Tibial artery (tissue), 4 donors: ENCODE measurements at places on chromosomes 5 and 9.

DNA sequence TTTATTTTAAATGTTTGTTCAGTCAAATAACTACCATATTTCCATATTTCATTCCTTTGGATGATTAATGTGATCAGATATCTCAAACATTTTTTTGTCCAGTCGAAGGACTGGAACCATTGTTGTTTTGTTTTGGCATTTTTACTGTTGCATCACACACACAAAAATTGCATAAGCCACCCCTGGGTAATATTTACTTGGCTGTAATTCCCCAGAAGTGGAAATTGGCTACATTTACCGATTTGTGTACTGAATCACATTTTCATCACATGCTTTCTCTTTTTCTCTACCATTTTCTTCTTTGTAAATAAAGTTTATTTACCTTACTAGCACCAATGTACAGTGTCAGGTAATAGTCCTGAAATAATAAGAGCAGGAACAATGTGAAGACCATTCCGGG lies 1729.7 kb upstream of the WWC1 start:
- no peak overlapping the region for H3K27ac ChIP-seq
- no peaks in the 10 kb centered on the region for H3K36me3 ChIP-seq
- H3K4me1 ChIP-seq: no peaks in the 10 kb centered on the region

DNA sequence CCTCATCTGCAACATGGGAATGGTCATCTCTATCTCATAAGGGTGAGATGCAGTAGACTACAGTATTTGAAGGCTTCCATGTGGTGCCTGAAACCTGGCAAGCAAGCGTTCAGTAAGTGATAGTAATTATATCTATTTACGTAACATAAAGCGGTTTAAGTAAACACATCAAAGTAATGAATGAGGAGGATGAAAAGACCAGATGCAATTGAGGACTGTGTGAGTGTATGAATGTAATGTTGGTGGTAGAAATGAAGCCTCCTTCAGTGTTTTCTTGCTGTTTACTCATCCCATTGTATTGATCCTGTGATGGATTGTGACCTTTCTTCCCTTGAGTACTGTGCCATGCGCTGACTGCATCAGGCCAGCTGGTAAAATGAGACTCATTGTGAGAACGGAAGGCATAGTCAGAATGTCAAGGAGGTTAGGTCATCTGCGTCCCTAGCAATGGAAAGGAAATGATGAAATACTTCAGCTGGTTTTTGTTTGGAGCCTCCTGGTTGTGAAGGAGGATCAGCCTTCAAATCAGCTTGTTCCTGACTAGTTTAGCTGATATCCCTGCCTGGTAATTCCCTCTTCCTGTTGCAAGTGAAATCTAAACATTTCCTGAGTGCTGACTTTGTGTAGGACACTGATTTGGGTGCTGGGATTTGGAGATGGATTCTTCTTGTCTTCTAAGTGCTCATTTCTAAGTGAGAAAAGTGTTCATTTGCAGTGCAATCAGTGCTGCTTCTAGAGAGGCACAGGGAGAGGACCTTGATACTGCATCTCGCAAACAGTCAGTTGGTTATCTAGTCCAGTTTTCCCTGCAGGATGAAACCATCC lies 35.6 kb downstream of the TNFSF8 start:
- H3K4me1 ChIP-seq: no peaks in the 10 kb centered on the region
- no peaks in the 10 kb centered on the region for H3K36me3 ChIP-seq
- H3K27me3 ChIP-seq: no peaks in the 10 kb centered on the region
- no peak overlapping the region for H3K4me3 ChIP-seq

DNA sequence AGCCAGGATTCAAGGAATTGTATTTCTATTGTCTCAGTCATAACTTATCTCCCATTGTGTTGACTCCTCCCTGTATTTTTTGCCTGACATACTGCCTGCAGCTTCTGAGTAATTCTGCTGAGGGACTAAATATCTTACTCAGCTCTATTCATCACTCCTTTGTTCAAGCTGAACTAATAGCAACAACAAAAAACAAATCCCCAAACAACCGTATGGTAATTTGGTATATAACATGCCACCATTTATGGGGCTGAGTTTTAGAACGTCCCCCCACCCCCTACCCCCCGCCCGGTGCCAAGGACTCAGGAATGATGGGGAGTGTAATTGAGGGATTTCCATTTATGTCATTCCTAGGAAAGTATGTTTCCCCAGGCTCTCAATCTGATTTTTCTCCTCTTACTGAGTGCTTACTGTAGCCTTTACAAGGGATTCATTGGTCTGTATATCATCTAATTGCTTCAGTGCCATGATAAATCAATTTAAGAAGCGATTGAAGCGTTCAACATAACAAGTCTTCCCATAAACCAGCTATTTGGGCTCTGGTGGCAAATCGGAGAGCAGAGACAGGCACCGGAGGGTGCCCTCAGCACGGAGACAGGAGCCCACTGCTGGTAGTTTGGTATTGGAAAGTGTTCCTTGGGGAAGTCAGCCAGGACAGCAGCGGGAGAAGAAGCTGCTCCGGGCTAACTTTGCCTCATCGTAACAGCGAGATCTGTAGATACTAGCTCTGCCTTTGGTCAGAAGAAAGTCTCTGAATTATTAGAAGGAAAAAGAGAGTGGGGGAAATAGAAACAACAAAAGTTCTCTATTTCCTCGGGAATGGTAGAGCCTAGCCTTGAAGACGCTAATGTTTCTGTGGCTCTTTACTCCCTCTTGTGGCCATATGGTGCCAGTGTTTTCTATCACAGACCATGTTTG lies 40.7 kb upstream of the HSD17B4 start:
- peak overlapping the region; percentile 48 for H3K4me3 ChIP-seq
- no peaks in the 10 kb centered on the region for H3K27me3 ChIP-seq
- DNase-seq: peak; percentile 52
- H3K27ac ChIP-seq: peak overlapping the region; percentile 77

GRCh38 chr5:159732220-159732619 lies 184.1 kb upstream of the ADRA1B start:
- no peaks in the 10 kb centered on the region for H3K36me3 ChIP-seq
- H3K4me3 ChIP-seq: no peak overlapping the region
- H3K27me3 ChIP-seq: no peaks in the 10 kb centered on the region
- DNase-seq: no peak
- H3K4me1 ChIP-seq: peaks cover 11% of the 10 kb centered on the region
- H3K27ac ChIP-seq: no peak overlapping the region

DNA sequence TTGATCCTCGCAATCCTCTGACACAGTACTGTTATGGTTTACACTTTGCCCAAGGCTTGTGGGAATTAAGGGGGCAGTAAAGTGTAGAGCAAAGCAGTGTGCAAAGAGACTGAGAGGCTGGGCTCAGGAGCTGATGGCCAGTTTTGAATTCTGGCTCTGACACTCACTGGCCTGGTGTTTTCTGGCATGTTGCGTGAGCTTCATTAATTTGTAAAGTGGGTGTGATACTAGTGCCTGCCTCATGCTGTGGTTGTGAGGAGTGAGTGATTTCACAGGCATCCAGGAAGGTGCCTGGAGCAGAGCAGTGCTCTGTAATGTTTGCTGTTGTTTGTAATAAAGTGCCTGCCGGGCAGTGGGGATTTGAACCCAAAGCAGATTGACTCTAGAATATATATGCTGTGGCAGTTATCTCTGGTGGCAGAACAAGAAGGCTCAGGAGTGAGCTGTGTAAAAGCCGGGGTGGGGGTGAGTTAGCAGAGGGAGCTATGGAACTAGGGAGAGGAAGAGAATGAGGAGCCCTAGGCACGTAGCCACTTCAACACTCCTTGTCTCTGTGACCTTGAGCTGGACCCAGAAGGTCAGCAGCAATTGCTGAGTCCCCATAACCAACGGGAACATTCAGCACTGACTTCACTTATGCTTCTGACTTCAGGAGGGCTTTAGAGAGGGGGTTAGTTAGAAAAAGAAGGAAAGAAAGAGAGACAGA lies 108.5 kb downstream of the DOCK2 start:
- no peaks in the 10 kb centered on the region for H3K27me3 ChIP-seq
- no peaks in the 10 kb centered on the region for H3K36me3 ChIP-seq
- H3K27ac ChIP-seq: no peak overlapping the region
- no peak overlapping the region for H3K4me3 ChIP-seq
- no peaks in the 10 kb centered on the region for H3K4me1 ChIP-seq
- DNase-seq: no peak

- peaks cover 2% of the 10 kb centered on the region for H3K36me3 ChIP-seq
- no peak for DNase-seq
- no peaks in the 10 kb centered on the region for H3K27me3 ChIP-seq
- no peak overlapping the region for H3K4me3 ChIP-seq
- peak overlapping the region; percentile 69 for H3K27ac ChIP-seq
Observed at GRCh38 chr9:94950579-94951323, 224.3 kb downstream of the AOPEP start.

DNA sequence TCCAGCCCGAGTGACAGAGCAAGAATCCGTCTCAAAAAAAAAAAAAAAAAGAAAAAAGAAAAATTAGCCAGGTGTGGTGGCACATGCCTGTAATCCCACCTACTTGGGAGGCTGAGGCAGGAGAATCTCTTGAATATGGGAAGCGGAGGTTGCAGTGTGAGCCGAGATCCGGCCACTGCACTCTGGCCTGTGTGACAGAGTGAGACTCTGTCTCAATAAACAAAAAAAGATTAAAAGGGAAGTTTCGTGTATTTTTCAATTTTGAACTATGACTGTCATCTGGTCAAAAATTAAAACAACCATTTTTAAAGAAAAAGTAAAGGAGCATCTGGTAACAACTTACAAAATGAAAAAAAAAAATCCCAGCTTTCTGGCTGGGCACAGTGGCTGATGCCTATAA lies 36.3 kb upstream of the PLIN2 start:
- no peak overlapping the region for H3K27ac ChIP-seq
- H3K36me3 ChIP-seq: no peaks in the 10 kb centered on the region
- no peaks in the 10 kb centered on the region for H3K4me1 ChIP-seq
- no peak for DNase-seq
- H3K4me3 ChIP-seq: no peak overlapping the region

- no peaks in the 10 kb centered on the region for H3K4me1 ChIP-seq
- H3K36me3 ChIP-seq: no peaks in the 10 kb centered on the region
- H3K27ac ChIP-seq: no peak overlapping the region
- no peak for DNase-seq
Observed at GRCh38 chr5:171978519-171978918, 27.9 kb downstream of the FBXW11 start.

GRCh38 chr5:4580772-4581171 lies 559.4 kb upstream of the ADAMTS16 start:
- H3K4me1 ChIP-seq: no peaks in the 10 kb centered on the region
- H3K27me3 ChIP-seq: no peaks in the 10 kb centered on the region
- no peak overlapping the region for H3K27ac ChIP-seq
- no peak for DNase-seq
- H3K36me3 ChIP-seq: no peaks in the 10 kb centered on the region

GRCh38 chr5:149817539-149818060 lies 87.5 kb downstream of the PPARGC1B start:
- DNase-seq: no peak
- H3K36me3 ChIP-seq: no peaks in the 10 kb centered on the region
- H3K4me3 ChIP-seq: no peak overlapping the region
- no peaks in the 10 kb centered on the region for H3K4me1 ChIP-seq

- no peaks in the 10 kb centered on the region for H3K4me1 ChIP-seq
- no peak overlapping the region for H3K27ac ChIP-seq
- no peaks in the 10 kb centered on the region for H3K36me3 ChIP-seq
- no peak overlapping the region for H3K4me3 ChIP-seq
Observed at GRCh38 chr5:131630963-131631350, 4.1 kb downstream of the RAPGEF6 start.

DNA sequence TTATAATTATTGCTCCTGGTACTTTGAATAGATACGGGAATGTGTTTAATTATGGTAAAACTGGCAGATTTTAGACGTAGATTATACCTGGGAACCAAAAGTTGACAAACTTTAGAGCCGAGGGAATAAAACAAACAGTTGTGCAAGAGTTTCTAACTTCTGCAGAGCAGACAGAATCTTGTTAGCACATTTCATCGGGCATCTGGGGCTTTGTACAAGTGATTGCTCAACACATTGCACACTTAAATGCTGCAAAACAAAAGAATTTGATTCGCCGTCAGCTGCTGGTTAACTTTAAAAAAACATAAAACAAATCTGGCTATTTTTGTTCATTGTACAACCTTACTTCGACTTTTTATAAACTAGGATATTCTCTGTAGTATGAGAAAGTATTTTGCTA lies 398.1 kb downstream of the MAN2A1 start:
- H3K4me1 ChIP-seq: peaks cover 52% of the 10 kb centered on the region
- no peak overlapping the region for H3K27ac ChIP-seq
- H3K36me3 ChIP-seq: no peaks in the 10 kb centered on the region
- no peak for DNase-seq

DNA sequence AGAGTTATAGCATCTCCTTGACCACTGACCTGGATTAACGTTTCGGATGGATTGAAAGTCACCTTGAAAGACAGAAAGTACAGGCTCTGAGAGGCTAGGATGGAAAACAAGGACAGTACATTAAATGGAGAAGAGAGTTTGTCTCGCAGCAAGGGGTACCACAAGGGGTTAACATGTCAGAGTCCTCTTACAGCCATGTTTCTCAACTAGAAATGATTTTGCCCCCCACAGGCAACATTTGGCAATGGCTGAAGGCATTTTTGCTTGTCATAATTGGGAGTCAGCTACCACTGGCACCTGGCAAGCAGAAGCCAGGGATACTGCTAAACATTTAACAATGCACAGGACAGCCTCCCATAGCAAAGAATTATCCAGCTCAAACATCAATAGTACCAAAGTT lies 90.8 kb upstream of the EQTN start:
- no peak overlapping the region for H3K27ac ChIP-seq
- H3K4me1 ChIP-seq: peaks cover 6% of the 10 kb centered on the region
- DNase-seq: no peak

GRCh38 chr5:149938791-149939358 lies 5.7 kb downstream of the PDE6A start:
- no peak overlapping the region for H3K4me3 ChIP-seq
- H3K4me1 ChIP-seq: peaks cover 57% of the 10 kb centered on the region
- DNase-seq: peak; percentile 73
- H3K27me3 ChIP-seq: no peaks in the 10 kb centered on the region
- no peaks in the 10 kb centered on the region for H3K36me3 ChIP-seq

- H3K27ac ChIP-seq: peak overlapping the region; percentile 89
- H3K27me3 ChIP-seq: no peaks in the 10 kb centered on the region
- no peak for DNase-seq
- peak overlapping the region; percentile 62 for H3K4me3 ChIP-seq
- no peaks in the 10 kb centered on the region for H3K36me3 ChIP-seq
- no peaks in the 10 kb centered on the region for H3K4me1 ChIP-seq
Observed at GRCh38 chr9:130835441-130836298, 616 bp downstream of the ABL1 start.

DNA sequence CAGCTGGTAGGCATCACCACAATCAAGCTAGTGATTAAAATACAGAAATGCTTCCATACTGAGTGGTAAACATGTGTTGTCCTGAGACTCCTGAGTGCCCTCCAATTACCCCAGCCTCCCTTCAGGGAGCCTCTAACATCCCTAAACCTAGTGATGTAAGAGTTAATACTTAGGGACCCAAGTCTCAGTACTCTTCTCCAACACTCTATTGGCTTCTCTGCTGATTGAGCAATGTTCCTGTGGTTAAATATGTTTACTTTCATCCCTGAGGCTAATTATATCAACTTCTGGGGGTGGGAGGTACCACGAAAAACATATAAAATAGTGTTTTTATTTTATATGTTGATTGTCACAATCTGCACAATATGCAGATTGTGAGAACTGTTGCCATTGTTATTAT lies 5.0 kb downstream of the GRXCR2 start:
- no peaks in the 10 kb centered on the region for H3K27me3 ChIP-seq
- H3K4me3 ChIP-seq: no peak overlapping the region
- no peak overlapping the region for H3K27ac ChIP-seq
- no peaks in the 10 kb centered on the region for H3K4me1 ChIP-seq
